M059J (cell line): ENCODE measurements at places on chromosomes 6 and 20.

DNA sequence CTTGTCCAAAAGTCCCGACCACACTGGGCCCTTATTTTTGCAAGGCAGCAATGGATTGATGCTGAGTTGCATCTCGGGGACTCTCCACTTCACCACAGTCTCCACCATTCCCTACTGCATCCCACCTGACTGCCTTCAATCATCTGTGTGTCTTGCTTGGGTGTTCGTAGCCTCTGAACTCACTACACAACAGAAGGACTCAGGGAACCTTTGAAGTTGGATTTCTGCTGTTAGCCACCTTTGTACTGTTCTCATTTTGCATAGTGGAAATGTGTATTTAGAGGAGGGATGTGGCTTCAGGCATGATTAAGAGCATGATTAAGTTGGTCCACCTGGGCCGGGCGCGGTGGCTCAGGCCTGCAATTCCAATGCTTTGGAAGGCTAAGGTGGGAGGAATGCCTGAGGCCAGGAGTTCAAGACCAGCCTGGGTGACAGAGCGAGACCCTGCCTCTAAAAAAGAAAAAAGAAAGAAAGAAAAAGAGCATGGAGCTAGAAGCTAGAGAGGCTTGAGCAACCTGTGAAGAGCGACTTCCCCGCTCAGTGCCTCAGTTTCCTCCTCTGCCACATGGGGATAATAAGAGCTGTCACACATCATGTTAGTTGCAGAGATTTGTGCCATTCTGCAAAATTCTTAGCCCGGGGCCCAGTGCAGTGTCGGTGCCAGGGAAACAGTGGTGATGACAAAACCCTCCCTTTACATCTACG lies 121.3 kb upstream of the PTPN1 start:
- no peak for DNase-seq

GRCh38 chr6:8139451-8139850 lies 37.1 kb upstream of the EEF1E1 start:
- DNase-seq = no peak

- no peak for DNase-seq
These were observed 7.1 kb downstream of the ALDH5A1 start for GRCh38 chr6:24501914-24502313.

DNA sequence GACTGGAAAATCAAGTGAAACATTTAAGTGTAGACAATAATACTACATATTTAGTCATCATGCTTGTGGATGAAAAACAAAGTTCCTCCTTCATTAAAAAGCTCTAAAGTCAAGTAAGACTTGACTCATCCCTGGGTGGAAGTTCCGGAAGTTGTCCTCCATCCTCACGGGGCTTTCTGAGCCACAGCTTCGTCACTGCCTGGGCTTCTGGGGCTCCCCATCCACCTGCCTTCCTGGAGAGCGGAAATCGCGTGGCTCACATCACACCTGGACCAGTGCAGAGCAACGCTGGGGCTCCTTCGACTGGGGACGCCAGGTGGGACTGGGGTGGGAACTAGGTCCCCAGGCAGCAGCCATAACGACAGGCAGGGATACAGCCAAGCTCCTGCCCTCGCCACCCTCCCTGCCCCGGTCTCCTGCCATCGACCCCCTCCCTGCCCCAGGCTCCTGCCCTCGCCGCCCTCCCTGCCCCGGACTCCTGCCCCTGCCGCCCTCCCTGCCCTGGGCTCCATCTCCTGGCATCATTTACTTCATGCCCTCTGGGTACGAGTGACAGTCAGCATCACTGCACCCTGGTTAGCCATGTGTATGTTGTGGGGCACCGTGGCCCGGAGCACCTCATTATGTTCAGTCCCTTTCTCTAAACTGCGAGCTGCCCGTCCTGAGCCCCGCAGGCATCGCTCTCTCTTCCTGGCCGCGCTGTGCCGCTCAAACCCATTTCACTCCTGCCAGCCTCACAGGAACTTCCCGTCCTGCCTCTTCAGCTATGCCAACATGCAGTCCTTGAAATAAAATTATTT lies 12.9 kb downstream of the THBS2 start:
- DNase-seq = peak; percentile 54

DNA sequence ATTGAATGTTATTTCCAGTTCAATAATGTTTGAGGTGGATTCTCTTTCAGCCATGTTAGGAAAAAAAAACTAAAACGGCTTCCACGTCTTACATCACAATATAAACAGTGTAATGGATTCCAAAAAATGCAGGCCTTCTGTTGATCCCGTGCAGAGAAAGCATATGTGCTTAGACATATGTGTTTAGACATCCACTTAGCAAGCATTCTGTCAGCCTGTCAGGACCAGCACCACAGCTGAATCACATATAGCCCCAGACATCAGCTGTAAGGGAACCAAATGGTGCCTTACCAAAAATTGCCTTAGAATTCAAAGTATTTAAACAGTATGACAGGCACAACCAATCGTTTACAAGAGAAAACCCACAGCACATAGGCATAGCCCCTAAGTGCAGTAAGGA lies 304.9 kb downstream of the EYA4 start:
- DNase-seq = no peak

DNA sequence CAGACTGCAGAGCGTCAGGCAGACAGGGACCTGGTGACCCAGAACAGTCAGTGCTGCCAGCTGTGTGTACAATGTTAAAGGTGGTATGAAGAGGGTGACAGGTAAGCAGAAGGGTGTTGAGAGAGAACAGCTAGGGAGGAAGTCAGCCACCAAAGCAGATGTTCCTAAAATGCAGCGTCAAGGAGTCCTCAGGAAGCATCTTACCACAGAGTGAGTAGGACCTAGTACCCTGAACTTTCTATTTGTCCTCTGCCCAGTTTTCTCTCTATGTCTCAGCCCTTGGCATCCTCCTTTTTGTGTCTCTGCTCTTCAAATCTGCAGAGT lies 14.2 kb downstream of the STMND1 start:
- DNase-seq = no peak

DNA sequence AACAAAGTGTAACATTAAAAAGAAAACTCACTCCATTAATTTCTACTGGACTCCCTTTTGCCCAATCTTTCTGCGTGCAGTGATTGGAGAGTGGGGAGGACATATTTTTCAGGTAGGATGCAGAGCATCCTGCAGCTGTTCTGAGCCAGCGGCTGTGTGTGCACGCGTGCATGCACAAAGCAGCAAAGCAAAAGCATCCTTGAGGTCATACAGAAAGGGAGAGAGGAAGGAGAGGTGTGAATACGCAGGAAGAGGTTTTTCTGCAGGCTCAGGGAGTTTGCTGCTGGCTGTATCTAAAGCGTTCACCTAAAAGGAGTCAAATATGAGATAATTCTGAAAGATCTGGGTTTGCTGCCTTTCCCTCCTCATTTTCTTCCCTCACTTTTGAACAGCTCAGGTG lies 108.4 kb downstream of the HUS1B start:
- DNase-seq = no peak

DNA sequence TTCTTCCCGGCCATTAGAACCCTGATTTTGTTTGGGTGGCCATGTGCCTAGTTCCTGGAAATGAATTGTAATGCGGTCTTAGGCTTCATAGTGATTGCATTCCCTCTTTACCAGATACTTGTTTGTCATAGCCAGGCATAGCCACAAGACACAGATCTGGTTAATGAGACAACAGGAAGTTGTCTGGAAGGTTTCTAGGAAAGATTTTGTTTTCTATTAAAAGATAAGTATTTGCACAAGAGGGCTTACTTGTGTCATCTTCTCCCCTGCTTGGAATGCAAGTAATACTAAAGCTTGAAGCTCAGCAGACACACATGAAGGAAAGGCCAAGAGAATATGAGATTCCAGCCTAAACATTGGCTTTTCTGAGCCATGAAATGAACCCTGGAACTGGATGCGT lies 12.9 kb downstream of the FARS2 start:
- no peak for DNase-seq

- no peak for DNase-seq
These were observed 584.2 kb downstream of the CD109 start for GRCh38 chr6:74280130-74280692.

GRCh38 chr6:43516697-43517504 lies at the start of the genes POLR1C and YIPF3:
POLR1C (plus strand) TSS chr6:43517089; CDS start chr6:43517110, 21 bp downstream.
YIPF3 (minus strand) TSS chr6:43516926; CDS start chr6:43516807, 119 bp downstream.
- peak; percentile 99 for DNase-seq
